ENCODE measurements at places on chromosomes 16 and 17. TPM values are rescaled to one million over a fixed set of nuclear protein-coding genes. Genes with fewer than 3 reads are reported as not detected.

PERCC1 gene
- not detected for total RNA-seq

FNDC8 gene
- not detected for total RNA-seq

TMEM238L gene
- total RNA-seq: not detected

CDIPT gene
- 60.5 TPM for total RNA-seq

WNT9B gene
- total RNA-seq: not detected
